ENCODE measurements at places on chromosomes 11 and 22.

DNA sequence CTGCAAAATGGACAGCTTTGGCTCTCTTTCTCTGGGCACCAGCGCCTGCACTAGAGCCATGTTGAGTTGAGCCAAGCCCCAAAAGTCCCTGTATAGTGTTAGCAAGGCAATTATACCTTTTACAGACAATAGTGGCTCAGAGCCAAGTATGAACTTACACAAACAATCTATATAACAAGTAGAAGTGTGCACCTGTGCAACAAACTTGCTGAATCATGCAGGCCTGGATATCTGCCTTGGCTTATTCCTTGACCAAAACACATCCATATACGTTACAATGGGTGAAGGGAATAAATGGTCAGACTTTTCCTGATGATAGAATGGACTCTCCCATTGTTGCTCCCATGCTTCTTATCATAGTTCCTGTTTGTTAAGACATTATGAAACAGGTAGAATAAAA, 3.8 kb upstream of the OR52I2 start:
- no peak for DNase-seq

- peak; percentile 73 for DNase-seq
Observed at GRCh38 chr11:72041364-72042063, 38.8 kb downstream of the NUMA1 start.

DNA sequence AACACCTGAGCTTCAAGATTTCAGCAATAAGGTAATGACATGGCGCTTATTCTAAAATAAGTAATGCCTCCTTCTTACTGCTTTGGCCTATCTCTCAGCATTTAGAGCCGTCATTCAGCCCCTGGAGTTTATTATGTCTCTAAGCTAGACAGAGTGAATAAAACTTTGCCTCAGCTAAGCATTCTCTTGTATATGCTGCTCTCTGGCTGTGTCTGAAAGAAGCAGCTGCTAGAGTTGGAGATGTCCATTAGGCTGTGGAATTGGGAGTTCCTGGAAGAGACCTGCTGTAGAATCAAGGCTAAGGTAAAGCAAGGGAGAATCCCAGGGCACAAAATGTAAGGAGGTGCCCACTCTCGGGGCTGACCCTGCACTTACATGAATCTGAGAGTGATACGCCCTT, 35.5 kb upstream of the TTC12 start:
- DNase-seq = no peak

DNA sequence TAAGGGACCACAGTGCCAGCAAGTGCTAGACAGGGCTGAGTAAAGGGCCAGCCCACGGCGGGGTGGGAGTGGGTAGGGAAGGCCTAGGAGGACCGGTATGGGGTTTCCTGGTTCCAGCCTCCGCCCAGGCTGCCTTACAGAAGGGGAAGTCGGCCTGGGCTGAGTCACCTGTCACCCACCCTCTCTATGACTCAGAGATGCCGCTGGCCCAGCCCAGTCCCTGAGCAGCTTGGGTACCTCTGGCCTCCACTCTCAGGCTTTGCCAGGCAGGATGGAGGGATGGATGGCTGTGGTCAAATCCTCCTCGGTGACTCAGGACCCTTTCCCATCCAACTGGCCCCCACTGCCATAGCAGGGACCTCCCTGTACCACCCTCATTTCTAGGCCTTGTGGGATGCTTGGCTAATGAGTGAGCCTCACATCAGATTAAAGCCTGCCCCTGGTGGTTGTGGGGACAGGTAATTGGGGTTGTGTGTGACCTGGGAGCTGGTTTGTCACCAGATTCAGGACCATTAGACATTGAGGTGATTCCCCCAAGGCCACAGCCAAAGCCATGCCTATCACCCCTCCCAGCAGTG, 13.9 kb downstream of the SLC35E4 start:
- DNase-seq = no peak

DNA sequence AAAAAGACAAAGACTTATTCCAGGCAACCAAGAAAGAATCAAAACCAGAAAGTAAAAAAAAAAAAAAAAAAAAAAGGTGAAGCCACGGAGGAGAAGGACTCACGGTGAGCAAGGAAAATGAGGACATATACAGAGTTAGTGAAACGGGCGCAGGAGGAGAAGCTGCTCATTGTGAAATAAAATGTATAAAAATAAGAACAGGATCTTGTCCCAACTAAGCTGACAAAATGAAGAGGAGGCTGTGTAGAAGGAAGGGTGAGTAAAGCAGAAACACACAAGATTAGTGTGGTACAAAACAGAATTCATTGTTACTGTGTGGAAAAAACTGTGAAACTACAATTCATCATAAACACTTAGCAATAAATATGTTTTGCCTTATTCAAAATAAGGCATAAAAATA, 7.6 kb downstream of the IL17REL start:
- no peak for DNase-seq

DNA sequence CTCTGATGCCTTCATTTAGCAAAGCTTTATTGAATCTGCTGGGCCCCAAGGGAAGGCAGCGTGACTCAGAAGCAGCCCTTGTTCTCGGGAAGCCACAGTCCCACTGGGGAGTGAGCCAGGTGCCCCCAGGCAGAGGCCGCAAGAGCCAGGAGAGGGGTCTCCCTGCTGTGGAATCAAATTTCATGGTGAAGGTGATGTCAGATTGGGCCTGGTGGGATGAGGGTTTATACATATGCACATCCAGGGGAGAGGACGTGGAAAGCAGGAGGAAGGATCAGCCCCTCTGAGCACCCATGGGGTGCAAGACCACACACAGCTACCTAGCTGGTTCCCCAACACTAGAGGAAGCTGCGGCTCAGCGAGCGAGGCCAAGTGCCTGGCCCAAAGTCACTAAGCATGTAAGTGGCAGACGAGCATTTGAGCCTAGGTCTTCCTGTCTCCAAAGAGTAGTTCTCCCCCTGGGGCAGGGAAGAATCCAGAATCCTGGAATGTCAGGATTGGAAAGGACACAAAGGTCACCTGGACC, 2.0 kb downstream of the SYNGR1 start:
- no peak for DNase-seq

- DNase-seq = no peak
Observed at GRCh38 chr11:21179770-21180169, 510.4 kb downstream of the NELL1 start.

DNA sequence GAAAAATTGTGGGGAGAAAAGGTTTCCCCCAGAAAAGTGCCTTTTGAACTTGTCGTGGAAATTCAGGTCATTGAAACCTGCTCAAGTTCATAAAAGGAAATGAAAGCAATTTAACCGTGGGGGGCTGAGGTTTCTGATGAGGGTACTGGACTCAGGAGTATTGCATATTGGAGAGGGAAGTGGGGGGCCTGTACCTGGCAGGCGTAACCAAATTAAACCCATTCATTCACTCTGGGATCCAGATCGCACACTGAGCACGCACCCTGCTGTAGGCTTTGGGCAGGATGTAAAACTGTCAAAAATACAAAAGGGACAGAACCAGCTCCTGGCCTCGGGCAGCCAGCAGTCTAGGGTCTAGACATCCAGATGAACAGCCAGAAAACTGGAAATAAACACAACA, 1517.4 kb downstream of the BRD1 start:
- no peak for DNase-seq

DNA sequence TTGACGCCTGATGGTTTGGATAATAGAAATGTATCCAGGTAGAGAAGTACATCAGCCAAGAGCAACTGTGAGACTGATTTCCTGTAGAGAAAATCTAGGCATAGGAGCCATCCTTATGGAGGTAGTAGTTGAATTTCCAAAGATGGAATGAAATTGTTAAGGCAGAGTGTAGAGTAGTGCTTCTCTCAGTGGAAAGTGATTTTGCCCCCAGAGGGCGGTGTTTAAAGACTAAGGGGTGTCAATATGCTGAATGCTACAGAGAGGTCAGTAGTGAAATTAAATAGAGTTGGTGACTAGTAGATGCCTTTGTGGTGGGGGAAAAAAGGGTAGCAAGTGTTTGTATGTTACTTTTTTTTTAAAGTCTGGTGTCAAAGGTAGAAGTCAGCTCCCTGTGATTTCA, 54.5 kb downstream of the TRIM44 start:
- no peak for DNase-seq
